ENCODE measurements at places on chromosomes 12 and 14.

GRCh38 chr12:117867348-117867747 lies 101.4 kb downstream of the KSR2 start:
- DNase-seq = no peak

DNA sequence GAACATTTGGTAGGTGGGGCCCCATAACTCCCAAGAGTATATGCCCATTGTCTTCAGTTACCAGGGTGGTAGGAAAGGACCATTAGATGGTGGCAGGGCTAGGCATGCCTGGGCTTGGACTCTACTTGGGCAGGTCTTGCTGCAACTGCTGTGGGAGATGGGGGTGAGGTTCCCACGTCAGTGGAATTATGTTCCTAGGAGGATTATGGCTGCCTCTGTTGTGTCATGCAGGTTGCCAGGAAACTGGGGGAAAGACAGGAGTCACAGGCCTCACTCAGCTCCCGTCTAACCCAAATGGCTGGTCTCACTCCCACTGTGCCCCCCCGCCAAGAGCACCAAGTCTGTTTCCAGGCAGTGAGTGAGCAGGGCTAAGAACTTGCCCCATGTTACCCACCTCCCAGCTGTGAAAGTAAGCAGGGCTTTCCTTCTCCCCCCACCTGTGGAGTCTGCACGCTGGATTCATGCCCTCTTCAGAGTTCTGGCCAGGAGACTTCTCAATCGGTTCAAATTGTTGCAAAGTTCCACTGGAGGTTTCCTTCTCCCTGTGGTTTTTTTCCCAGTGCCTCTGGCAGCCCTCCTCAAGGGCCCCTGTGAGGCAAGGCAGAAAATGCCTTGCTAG lies 337.5 kb downstream of the CCDC91 start:
- no peak for DNase-seq

GRCh38 chr14:64843548-64843947 lies 36.2 kb downstream of the SPTB start:
- no peak for DNase-seq

GRCh38 chr14:50452979-50453705 lies 56.5 kb upstream of the CDKL1 start:
- no peak for DNase-seq

- no peak for DNase-seq
Measured at GRCh38 chr12:118035190-118036041, 18.9 kb downstream of the RFC5 start.

DNA sequence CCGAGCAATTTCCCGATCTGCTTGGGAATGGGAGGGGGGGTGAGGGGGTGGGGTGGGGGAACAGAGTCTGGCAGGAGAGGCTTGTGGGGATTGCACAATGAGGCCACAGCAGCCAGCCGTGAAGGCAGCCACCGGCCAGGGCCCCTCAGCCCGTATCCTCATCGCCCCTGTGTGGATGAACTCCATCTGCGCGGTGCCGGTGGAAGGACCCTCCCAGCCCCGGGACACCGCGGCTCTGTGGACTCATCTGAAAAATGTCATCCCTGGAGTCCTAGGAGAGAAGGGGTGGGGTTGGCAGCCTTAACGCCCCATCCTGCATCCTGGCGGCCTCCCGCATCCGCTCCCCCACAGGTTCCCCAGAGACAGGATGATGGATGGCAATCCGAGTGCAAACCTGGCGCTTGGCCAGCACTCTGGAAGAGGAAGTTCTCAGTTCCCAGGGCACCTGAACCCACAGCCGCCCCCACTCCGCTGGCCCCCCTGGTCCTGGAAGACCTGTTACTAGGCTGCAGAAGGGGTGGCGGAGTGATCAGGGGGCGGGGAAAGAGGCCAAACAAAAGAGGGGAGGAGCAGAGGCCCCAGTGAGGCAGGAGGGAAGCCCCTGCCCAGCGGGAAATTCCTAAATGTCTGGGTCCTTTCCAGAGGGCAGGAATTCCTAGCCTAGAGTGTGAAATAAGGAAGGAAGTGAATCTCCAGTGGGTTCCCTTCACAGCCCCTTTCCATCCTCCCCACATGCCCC lies 1.2 kb upstream of the TNFAIP2 start:
- DNase-seq = no peak
